ENCODE measurements at places on chromosomes 11 and 22. TPM values are rescaled to one million over a fixed set of nuclear protein-coding genes. Genes with fewer than 3 reads are reported as not detected.

KCNJ11 gene
- 32.4 TPM for total RNA-seq

NLRP14 gene
- not detected for total RNA-seq

SCGB2A2 gene
- total RNA-seq, result not detected

LRRC75B gene
- total RNA-seq, result 4.3 TPM
